Central memory CD8-positive, alpha-beta T cell (primary cell): ENCODE measurements at places on chromosomes 13 and 19.

- DNase-seq = no peak
These were observed 1716.7 kb downstream of the SLITRK1 start for GRCh38 chr13:82165396-82166174.

DNA sequence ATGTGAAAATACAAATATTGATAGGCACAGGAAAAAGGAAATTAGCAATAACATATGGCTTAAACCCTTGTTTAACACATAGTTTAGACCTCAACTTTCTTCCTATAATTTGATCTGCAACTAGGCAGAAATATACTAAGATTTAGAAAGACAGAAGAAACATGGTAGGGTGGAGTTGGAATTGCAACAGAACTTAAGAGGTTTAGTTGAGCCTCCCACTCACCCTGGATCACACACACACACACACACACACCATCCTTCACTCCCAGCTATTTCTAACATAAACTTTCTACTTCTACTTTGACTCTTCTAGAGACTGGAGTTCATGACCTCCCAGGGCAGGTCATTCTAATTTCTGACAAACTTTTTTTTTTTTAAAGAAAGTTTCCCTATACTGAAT is 47.4 kb downstream of the FLT3 start:
- DNase-seq = no peak

DNA sequence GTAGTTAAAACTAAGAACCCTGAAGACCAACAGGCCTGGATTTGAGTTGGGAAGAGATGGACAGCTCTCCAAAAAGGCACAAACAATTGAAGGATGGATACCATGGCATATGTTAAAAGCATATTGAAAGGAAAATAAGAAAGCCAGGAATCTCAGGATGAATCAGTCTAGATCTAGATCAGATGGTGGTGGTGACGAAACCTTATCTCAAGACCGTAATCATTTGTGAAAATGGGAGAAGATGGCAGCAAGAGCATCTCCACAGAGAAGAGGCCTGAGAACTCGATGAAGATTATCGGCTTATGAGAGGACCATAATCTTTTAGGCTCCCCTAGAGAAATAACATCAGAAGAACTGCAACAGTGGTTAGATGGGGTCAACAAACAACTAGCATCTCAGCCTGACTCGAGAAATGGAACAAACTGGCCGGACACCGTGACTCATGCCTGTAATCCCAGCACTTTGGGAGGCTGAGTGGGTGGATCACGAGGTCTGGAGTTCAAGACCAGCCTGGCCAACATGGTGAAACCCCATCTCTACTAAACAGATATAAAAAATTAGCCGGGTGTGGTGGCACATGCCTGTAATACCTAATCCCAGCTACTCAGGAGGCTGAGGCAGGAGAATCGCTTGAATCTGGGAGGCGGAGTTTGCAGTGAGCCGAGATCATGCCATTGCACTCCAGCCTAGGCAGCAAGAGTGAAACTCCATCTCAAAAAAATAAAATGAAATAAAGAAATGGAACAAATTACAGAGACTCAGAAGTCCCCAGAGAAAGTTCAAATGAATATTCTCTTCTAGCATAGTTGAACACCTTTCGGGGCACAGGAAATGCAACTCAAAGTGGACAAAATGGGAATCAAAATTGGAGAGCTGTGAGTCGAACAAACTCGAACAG is 47.6 kb downstream of the FOXO1 start:
- DNase-seq = no peak

DNA sequence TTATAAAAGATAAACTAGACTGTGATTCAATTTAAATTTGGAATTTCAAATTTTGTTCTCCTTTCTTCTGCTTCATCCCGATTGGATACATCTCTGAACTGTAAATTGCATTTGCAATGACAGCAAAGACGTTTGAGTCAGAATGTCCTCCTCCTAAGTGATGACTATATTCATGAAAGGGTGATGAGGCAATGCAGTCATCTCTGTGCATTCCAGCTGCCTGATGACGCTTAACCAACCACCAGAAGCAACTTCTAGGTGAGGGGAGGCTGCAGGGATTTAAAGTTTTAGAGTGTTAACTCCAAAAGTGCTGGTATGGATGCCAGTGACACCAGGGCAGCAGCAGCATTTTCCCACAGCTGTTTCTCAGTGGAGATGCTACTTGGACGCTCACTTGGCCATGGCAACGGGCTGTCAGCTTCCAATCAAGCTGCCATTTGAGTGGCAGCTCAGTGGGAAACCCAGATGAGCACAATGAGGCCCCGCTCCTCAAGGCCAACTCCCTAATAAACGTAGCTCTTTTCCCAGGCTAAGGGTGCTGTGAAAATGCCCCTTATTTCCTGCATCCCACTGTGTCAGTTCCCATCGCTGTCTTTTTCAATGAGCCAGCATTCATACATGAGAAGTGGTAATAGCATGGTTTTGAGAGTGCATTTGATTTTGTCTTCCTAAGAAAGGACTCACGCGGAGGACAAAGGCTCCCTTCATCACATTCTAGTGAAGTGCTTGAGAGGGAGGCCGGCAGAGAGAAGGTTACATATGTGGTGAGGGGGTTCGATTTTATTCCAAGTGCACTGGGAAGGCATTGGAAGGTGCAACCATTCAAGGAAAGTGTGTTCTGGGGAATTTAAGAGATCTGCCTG is 45.2 kb upstream of the AMER2 start:
- no peak for DNase-seq

DNA sequence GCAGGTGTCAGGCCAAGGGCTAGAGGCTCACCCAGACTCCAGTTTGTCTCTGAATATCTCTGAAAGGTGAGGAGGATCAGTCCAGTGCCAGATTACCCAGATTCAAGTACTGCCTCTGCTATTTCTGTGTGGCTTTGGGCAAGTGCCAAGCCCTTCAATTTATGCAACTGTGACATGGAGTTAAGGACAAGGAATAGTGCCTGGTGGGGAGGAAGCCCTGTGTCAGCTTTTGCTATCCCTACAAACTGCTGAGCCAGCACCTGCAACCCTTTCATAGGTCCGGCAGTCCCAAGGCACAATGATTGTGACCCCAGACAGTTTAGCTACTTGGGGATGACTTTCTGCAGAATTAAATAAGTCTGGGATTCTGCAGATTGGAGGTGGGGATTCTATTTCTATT is 123.0 kb downstream of the KL start:
- DNase-seq = no peak

DNA sequence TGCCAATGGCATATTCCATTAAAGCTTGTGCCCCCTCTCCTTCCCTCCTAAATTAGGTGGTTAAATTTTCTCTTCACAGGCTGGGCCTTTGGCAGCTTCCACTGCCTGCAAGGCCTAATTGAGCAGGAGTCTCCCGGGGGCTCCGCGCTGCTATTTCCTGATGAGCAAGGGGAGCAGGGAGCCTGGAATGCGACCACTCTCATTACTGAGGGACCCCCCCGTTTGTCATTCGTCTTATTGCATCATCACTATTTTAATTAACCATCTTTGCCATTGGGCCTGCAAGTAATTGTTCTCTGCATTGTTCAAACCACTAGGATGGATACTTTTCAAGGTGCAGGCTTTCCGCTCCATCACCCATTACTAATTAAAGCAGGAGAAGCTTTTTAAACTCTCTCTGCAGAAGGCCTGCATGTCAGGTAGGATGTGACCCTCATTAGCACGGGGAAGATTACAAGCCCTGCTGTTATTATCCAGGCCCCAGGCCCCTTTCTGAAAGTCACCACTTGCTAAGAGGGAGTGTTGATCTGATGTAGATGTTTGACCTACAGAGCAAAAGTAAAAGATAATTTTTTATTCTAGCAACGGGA is 142.3 kb downstream of the OXGR1 start:
- DNase-seq = no peak

DNA sequence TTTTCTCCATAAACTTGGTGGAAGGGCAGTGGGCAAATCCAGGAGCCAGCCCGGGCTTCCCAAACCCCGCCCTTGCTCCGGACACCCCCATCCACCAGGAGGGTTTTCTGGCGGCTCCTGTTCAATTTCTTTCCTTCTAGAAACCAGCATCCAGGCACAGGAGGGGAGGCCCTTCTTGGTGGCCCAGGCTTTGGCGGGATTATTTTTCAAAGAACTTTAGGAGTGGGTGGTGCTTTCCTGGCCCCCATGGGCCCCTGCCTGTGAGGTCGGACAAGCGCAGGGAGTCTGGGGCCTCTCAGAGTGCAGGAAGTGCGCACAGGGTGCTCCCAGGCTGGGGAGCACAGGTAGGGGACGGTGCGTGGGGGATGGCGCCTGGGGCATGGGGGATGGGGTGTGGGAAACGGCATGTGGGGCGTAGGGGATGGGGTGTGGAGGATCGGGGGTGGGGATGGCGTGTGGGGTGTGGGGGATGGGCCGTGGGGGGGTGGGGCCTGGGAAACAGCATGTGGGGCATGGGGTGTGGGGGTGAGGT is 396 bp downstream of the F7 start:
- DNase-seq = no peak

DNA sequence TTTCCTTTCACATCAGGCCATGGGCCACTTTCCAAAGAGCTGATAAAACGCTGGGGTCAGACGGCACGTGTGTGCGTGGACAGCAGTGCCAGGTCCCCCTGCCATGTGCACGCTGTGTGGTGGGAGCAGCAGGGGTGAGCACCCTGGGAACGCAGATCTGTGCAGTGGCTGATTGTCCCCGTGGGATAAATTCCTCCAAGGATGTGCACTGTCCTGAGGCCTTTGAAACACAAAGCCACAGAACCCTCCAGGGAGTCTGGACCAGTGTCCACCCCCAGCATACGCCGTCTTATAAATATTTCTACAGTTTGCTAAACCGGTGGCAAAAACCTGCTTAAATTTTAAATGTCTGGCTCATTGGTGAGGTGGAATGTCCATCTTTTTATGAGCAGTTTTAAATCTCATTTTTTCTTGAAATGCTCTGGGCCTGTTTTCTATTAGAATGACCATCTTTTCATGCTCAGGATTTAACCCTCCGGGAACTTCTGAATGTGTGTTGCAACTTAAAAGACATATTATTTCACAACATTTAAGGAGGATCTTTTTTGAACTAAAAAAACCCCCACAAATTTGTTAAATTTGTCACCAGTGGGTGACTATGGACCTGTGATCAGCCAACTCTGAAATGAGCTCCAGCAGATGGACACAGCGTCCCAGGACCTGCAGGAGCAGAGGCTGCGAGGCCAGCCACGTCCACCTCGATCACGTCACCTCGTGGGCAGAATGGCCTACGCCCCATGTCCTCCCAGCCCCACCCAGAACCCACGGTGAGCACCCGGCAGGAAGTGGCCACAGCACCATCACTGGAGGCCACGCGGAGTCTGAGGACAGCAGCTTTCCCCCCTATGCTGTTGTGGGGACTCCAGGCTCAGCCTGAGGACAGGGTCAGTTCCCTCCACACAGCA is 68.6 kb downstream of the RASA3 start:
- DNase-seq = no peak

DNA sequence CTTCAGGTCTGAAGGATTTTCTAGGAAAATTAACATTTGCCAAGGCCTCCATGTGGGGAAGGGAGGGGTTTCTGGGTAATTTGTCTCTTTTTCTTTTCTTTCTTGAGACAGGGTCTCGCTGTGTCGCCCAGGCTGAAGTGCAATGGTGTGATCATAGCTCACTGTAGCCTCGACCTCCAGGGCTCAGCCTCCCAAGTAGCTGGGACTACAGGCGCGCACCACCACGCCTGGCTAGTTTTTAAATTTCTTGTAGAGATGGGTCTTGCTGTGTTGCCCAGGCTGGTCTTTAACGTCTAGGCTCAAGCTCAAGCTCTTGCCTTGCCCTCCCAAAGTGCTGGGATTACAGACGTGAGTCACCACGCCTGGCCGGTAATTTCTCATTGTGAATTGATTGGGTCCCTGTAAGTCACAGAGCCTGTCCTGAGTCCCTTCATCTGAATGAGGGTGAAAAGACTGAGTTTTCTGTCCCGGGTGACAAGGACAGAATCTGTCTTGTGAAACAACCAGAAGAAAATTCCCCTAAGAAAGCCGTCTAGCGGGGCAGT is 10.0 kb upstream of the SPC24 start:
- no peak for DNase-seq

GRCh38 chr19:40811478-40812341 is 12.7 kb downstream of the EGLN2 start:
- DNase-seq = no peak
